NCI-H2171 treated with DMSO at 0.1 percent for 48 hours (cell line): ENCODE measurements at places on chromosomes 11 and 22.

DNA sequence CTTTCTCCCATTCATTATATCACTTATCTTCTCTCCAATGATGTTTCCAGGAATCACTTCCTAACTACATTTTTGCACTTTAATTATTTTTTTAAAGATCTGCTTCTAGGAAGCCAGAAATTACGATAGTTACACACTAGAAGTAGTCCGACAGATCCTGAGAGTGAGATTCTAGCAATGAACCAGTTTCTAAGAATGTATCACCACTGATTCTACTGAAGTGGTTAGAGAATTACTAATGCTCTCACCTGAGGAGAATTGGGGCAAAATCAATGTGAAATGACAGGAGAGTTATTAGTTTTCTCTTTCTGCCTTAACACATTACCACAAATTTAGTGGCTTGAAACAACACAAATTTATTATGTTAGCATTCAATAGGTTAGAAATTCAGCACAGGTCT is 241.2 kb downstream of the CASP12 start:
- DNase-seq, result no peak

DNA sequence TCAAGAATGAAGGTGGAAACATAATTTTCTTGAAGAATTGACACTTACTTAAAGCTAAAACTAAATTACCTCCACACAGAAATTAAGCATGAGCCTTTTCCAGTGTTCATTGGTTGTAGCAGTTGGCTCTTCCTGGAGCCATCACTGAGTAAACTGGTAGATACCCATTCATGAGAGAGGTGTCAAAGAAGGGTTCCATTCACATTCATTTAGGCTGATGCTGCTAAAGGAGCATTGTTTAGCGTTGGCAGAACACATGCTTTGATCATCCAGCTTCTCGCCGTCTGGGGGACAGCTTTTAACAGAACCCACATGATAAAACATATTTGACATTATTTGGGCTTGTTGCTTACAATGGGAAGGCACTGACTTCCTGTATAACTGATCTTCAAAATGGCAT is 71.6 kb downstream of the TNRC6B start:
- no peak for DNase-seq

DNA sequence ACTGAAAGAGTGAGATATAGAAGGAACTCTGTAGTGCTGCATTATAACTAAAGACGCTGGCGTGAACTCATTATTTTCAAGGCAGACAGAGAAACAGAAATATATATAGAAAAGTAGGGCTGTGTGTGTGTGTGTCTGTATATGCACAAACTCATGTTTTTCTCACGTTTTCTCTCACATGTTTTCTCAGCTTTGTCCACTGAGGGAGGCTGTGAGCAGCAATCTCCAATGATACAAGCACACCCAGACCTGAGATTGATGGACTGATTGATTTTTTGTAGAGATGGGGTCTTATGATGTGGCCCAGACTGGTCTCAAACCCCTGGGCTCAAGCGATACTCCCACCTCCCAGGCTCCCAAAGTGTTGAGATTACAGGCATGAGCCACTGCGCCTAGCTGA is 122.5 kb downstream of the SERGEF start:
- no peak for DNase-seq

DNA sequence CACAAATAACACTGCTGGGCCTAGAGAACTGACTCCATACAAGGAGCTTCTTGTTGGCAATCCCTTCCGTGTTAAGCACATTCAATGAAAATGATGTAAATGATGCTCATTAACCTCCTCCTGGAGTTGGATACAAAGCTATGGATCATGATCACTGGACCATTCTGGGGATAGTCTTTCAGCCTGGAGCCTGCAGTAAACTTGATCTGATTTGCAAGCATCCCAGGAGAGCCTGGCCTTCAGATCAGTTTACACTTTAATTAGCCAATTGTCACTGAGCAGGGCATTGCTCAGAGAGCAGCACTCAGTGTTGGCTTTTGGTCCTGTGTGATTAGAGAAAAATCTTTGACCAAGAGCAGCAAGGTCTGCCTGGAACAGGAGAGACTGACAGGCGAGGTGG is 45.6 kb downstream of the ARFGAP3 start:
- DNase-seq, result peak; percentile 93
